ENCODE measurements at places on chromosomes 3 and 15. TPM values are rescaled to one million over a fixed set of nuclear protein-coding genes. Genes with fewer than 3 reads are reported as not detected.

DNA sequence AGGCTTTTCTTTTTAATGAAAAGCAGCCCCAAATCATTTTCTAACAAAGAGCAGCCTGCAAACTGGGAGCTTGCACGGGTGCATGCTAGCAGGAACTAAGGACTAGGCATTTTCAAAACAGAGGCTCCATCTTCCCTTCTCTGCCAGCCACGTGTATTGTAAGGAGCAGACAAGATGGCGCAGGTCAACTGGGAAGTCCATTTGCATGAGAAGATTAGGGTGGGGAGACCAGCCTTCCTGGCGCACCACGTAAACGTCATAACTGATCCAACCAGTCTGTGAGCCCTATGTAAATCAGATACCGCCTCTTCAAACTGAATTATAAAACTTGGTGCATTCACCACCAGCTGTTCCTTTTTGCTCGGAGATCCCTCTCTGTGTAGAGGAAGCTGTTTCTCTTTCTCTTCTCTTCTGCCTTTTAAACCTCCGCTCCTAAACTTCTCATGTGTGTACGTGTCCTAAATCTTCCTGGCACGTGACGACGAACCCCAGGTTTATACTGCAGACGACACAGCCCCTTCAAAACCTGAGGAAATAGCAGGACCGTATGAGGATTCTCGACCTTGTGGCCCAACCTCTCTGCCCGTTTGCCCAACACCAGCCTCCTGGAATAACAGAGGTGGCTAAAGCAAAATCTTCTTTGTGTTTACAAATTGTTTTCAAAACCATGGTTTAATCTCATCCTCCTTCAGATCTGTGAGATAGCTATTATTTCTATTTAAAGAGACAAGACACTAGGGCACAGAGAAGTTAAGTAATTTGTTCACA is 26.4 kb upstream of the SLC30A4 start:
- no peak for DNase-seq

DNA sequence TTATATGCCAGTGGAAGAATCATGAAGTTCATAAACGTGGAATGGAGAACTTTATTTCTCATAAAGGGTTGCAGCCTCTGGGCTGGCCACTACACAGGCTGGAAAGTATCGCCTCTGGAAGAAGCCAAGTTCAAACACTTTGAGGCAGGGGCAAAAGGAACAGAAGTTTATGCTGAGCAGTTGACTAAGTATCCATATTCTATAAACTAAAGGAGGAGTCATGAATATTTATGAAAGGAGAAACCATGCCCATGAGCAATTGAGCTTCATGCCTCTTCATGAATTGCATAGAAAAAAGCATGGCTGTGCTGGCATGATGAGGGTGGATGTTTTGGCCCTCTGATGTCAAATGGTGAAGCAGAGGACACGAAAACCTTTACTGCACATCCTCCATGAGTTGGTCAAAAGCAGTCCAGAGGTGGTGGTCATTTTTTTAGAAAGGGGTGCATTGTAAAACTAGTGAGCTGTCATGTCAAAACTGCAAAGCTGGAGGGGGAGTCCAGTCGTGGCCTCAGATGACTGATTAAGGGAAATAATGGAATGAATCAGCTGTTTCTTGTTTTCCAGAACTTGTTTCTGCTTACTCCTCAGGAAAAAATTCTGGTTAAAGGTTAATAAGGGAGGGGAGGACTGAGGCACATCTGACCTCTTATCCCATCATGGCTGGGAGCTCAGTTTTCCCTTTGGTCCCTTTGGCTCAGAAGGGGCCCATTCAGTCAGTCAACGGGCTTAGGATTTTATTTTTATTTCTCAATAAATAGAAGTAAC is 276.7 kb downstream of the CHL1 start:
- DNase-seq, result no peak

GRCh38 chr3:98646680-98647079 is 53.3 kb upstream of the CPOX start:
- no peak for DNase-seq

- no peak for DNase-seq
Observed at GRCh38 chr3:111269777-111270176, 198.2 kb downstream of the NECTIN3 start.

DNA sequence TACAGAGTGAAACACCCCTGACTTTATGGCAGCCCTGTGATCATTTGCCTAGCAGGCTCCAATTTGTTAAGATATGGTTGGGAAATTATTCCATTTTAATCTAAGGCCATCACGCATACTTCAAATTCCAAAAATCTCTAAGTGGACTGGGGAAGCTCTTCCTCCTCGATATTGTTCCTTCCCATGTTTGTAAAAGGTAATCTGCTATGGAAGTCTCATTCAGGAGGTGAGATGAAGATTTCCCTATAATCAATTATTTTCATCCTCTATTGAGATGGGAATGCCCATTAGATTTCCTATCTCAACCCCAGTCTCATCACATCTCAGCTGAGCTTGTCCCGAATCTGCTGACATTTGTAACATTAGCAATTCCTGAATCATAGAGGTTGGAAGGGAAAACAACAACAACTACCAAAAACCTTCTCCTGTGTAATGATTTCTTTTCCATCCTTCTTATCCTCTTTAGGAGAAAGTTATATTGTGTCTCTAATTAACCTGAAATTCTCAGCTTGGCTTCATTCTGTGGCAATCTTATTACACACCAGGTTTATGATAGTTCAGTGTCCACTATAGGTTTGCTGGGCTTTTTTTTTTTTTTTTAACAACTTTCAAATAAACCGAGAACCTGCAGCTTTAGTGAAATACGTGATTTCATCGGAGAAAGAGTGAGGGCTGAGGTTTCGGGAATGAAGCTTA is 2.2 kb upstream of the NR2F2 start:
- DNase-seq, result no peak

DNA sequence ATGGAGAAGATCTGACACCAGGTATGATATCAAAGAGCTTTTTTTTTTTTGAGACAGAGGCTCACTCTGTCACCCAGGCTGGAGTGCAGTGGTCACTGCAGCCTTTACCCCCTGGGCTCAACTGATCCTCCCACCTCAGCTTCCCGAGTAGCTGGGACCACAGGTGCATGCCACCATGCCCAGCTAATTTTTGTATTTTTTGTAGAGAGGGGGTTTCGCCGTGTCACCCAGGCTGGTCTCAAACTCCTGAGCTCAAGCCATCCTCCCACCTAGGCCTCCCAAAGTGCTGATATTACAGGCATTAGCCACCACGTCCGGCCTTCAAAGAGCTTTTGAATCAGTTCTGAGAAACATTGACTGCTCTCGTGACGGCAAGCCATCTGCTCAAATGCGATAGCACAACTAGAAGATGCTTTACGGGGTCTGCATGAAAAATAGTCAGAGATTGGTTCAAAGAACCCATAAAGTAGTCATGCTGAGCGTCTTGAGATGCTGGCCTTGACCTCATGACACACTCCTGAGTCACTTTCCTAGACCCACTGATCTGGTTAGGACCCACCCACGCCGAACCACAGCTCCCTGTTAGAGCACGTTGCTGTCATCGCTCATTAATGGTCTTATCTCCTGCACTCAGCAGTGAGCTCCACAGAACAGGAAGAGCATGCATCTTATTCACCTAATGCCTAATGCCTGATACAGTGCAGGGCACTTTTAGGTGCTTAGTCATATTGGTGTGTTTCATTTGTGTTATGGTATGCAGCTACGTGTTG is 57.0 kb upstream of the NR2F2 start:
- no peak for DNase-seq

Gene GOLGA8G
- not detected for polyA plus RNA-seq

DNA sequence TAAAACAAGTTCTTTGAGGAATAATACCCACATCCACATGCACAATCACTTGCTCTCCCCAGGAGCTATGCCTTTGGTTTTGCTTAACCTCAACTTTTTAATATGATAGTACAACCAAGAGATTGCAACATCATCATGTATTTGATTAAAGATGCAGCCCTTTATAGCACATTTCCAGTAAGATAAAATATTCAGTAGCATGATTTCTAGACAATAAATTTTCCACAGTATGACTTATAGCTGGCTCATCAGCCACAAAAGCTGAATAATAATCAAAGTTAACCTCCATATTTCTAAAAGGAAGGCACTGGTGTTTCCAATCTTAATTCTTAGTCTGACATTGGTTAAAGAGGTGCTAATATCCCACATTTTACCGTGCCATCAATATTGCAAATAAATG is 622.5 kb downstream of the TBL1XR1 start:
- DNase-seq, result no peak

Gene CCR3
- polyA plus RNA-seq, result not detected

DNA sequence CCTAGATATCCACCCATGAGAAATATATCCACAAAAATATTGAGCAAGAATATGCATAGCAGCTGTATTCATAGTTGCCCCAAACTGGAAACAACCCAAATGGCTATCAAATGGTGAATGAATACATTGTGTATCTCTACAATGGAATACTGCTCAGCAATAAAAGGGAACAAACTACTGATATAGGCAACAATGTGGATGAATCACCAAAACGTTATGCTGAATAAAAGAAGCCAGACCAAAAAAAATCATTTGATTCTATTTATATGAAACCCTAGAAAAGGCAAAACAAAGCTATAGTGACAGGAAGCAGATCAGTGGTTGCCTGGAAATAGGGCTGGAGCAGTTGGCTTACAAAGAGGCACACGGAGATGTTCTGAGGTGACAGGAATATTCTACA is 15.5 kb upstream of the CMTM7 start:
- no peak for DNase-seq

GRCh38 chr3:64677961-64678716 is 9.7 kb downstream of the ADAMTS9 start:
- DNase-seq, result no peak

- no peak for DNase-seq
Observed at GRCh38 chr15:89195836-89196235, 25.5 kb downstream of the RLBP1 start.

Gene PRICKLE2
- not detected for polyA plus RNA-seq

GRCh38 chr3:126407412-126408044 is 12.8 kb downstream of the CFAP100 start:
- DNase-seq, result no peak

Gene GOLGA6L9
- polyA plus RNA-seq, result 0.34 TPM

Gene VGLL3
- not detected for polyA plus RNA-seq

DNA sequence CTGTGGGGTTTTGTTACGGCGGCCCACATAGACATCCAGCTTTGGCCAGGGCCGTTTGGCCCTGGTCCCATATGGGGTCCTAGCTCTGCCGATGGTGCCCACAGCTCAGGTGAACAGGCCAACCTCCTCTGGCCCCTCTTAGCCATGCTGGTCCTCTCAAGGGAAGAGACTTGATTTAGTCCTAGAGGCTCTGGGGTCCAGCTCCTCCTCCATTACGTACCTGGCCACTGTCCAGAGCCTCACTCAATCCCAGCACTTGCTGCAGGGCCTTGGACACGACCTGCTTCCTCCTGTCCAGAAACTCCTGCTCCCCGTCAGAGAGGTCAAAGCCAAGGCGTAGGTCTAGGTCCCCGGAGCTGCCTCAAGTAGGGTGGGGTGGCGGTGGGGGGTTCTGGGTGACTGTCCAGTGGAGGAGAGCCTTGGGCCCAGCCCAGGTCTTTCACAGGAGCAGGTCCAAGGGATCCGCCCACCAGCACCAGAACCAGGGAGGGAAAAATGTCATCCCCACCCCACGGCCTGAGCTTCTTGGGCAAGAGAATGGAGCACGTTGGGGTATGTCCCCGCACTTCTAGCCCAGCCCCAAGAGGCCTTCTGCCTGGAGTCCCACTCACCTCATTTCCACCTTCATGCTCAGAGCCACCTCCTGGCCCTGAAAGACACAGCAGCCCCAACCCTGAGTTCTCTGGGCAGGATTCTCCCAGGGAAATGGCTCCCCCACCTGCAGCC is 6.8 kb downstream of the PLA2G4F start:
- DNase-seq, result no peak

DNA sequence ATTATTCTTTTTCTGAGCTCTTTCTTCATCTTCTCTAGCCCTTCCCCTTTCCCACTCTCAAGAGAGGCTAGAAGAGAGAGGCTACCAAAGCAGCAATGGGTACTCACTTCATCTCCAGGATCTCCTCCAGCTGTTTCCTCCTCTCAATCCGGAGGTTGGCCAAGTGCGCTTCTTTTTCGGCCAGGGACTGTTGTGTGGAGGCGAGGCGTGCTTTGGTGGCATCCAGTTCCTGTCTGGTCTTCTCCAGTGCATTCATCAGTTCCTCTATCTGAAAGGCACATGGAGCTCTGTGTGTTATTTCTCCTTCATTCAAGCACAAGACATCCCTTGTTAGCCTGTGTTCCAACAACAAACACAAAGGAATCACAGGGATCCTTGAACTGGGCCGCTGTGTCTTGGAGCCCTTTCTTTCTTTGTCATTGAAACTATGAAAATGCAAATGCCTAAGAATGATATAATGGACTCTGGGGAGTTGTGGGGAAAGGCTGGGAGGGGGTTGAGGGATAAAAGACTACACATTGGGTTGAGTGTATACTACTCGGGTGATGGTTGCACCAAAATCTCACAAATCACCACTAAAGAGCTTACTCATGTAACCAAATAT is 401.3 kb upstream of the WNT5A start:
- no peak for DNase-seq

GRCh38 chr15:23736033-23736673 is 49.0 kb upstream of the NDN start:
- DNase-seq, result no peak

DNA sequence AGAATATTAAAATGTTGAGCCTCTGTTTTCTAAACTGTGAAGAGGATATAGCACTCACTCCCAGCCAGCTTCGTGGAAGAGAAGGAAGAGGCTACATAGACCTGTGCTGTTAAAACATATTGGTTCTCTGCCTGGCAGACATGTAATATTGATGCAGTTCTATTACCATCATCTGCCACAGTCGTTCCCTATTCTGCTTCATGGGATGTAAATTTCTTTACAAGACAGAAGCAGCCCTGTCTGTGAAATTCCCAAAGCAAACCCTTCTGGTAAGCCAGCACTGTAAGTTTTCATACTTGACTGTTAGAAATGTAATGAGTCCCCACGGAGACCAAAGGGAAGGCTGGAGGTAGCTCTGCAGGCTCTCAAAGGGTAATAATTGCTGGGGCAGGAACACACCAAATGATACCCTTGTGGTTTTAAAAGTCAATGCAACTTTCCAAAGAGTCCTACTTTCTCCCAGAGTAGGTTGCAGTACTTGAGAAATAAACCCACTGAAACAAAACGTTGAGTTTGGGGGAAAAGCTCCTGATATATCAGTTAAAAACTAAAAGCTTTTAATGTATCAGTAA is 129.9 kb upstream of the HES1 start:
- DNase-seq, result no peak

Gene FGD5
- polyA plus RNA-seq, result not detected

DNA sequence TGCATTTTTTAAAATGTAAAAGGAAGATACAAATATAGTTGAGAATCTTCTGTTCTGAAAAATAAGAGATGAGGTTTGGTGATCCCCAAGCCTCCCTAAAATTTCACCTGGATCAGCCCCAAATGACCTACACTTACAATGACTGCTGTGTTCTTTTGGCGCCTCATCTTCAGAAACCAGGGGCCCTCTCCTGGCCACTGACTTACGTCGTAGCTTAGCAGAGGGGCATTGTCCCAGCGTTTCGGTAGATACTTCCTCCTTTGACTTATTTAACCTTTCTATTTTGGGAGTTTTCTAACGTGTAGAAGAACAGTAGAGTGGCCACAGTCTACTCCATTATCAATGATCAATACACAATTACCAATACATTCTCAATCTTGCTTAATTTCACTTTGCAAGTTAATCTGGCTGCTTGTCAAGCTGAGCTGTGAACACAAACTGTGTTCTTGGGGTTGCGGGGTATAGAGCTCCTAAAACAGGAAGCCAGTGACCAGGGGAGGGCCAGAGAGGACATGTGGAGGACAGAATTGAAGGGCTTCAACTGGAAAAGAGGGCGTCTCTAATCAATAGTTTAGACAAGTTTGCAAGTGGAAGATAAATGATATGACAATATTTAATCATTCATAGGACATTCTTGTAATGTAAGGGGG is 419.5 kb downstream of the LPP start:
- no peak for DNase-seq

- no peak for DNase-seq
Observed at GRCh38 chr15:87080547-87080946, 1000.9 kb downstream of the AGBL1 start.
